Ovary (tissue), 10 donors: ENCODE measurements at places on chromosomes 12 and 14. TPM values are rescaled to one million over a fixed set of nuclear protein-coding genes. Genes with fewer than 3 reads are reported as not detected.

The ACSM4 gene
- total RNA-seq = not detected

The LAG3 gene
- total RNA-seq = 8.5 TPM

The RERG gene
- 47.9 TPM for total RNA-seq

GRCh38 chr14:89721956-89722355, 232.6 kb downstream of the EFCAB11 start:
- no peak for DNase-seq

The IL31 gene
- total RNA-seq = not detected

- DNase-seq = no peak
Observed at GRCh38 chr12:92297932-92298696, 152.5 kb upstream of the BTG1 start.

The RPL10L gene
- not detected for total RNA-seq

DNA sequence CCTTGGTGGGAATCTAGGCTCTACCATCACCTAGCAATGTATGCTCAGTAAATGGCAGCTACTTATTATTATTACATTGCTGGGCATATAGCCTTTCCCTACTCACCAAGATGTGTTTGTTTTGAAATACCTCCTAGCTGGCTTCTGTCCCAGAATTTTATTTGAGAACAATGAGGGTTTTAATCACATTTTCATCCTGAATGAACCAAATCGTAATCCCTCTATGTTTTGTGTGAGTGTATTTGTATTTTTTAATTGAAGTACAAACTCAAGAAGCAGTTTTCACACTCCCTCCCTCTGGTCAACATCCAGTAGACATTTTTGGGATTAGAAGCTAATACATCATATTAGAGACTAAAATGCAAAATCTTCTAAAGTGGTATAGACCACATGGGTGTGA, 7.6 kb downstream of the SLC7A8 start:
- no peak for DNase-seq

The CLEC4D gene
- total RNA-seq = 0.15 TPM

- DNase-seq = peak; percentile 84
Observed at GRCh38 chr14:100677554-100678468, 48.9 kb upstream of the DLK1 start.

- DNase-seq = no peak
Observed at GRCh38 chr12:67155863-67156262, 113.3 kb upstream of the CAND1 start.

- no peak for DNase-seq
Observed at GRCh38 chr12:127928615-127929571, 338.1 kb upstream of the TMEM132C start.

The TOMM20L gene
- 0.92 TPM for total RNA-seq

The CACNA2D4 gene
- 6.8 TPM for total RNA-seq

- no peak for DNase-seq
Observed at GRCh38 chr14:54767139-54767431, 135.5 kb downstream of the GCH1 start.

GRCh38 chr12:61857968-61858367, 402.2 kb upstream of the USP15 start:
- DNase-seq = no peak

The C12orf50 gene
- 0.13 TPM for total RNA-seq

The PLEK2 gene
- total RNA-seq = 0.52 TPM

GRCh38 chr14:75249958-75250336, 28.7 kb upstream of the FOS start:
- no peak for DNase-seq

The ACIN1 gene
- total RNA-seq = 83.3 TPM

GRCh38 chr12:18967814-18968213, 161.7 kb upstream of the PLEKHA5 start:
- no peak for DNase-seq

The NPFF gene
- not detected for total RNA-seq

- DNase-seq = peak; percentile 72
Observed at GRCh38 chr12:52042706-52043385, 8.4 kb upstream of the NR4A1 start.

DNA sequence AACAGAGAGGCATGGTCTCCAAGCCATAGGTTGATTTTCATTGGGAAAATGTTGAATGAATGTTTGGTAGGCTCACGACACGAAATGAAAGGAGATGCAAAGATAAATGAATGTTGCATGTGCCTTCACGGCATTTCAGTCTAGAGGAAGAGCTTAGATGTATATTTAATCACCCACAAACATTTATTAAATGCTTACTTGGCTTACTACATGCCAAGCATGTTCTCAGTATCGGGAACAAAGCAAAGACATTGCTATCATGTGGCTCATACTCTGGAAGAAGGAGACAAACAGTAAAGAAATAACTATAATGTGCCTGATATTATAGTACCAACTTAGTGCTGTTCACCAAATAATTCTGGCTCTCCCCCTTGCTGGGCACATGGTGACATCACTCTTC, 133.5 kb downstream of the LLPH start:
- no peak for DNase-seq

DNA sequence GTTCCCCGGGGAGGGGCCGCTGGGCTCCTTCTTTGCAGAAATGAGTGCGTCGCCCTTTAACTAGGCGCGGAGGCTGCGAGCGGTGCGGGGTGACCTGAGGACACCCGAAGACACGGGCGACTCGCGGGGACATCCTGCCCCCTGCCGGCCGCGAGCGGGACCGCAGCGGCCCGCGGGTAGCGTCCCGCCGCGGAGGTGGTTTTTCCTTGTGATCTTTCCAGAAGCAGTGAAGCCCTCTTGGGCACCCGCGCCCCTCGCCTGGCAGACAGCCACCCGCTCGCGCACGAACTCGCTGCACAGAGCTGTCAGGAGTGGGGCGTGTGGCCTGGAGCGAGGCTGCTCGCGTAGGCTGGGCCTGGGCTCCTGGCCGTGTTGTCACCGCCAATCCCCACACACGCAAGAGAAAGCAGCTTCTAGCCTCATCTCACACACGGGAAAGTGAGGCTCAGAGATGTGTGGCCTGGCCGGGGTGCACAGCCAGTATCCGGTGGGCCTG, 67.2 kb downstream of the DIO3 start:
- peak; percentile 73 for DNase-seq

GRCh38 chr12:54009171-54010052, 627 bp downstream of the HOXC8 start:
- peak; percentile 70 for DNase-seq

The DPPA3 gene
- not detected for total RNA-seq

- DNase-seq = peak; percentile 93
Observed at GRCh38 chr12:1594261-1595025, at the start of gene FBXL14. Gene FBXL14 (minus strand): TSS chr12:1594581. CDS start chr12:1594066, 515 bp downstream.

- DNase-seq = no peak
Observed at GRCh38 chr14:105346876-105347586, 32.5 kb downstream of the PACS2 start.
